ENCODE measurements at places on chromosomes 3 and 15. TPM values are rescaled to one million over a fixed set of nuclear protein-coding genes. Genes with fewer than 3 reads are reported as not detected.

The HIGD2B gene
- polyA plus RNA-seq, result not detected

The BFSP2 gene
- not detected for polyA plus RNA-seq

The CYP19A1 gene
- not detected for polyA plus RNA-seq

The CMTM7 gene
- polyA plus RNA-seq, result 146 TPM

The PLA2G4D gene
- polyA plus RNA-seq, result not detected

The CPN2 gene
- not detected for polyA plus RNA-seq

The CDC25A gene
- 0.39 TPM for polyA plus RNA-seq

The RGMA gene
- polyA plus RNA-seq, result 0.08 TPM

DNA sequence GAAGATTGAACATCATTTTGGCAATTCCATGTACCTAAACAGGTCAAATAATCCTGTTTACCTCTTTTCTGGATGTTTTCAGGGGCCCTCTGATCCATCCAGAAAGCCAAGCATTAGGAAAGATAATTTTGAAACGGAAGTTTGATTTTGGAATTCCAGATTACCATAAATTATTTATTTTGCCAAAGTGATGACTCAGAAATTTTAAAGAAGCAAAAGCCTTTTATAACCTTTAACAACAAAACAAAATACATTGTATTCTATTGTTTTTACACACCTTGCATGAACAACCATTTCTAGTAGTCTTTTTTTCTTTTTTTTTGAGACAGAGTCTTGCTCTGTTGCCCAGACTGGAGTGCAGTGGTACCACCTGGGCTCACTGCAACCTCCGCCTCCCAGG lies 32.0 kb upstream of the INO80 start:
- no peak overlapping the region for H3K4me3 ChIP-seq
- DNase-seq, result no peak
- H3K4me1 ChIP-seq, result no peaks in the 10 kb centered on the region
- no peaks in the 10 kb centered on the region for H3K27me3 ChIP-seq
- no peaks in the 10 kb centered on the region for H3K36me3 ChIP-seq
- H3K27ac ChIP-seq, result no peak overlapping the region

GRCh38 chr3:68817243-68817642 lies 115.1 kb downstream of the TAFA4 start:
- H3K4me3 ChIP-seq, result no peak overlapping the region
- H3K27ac ChIP-seq, result no peak overlapping the region
- no peaks in the 10 kb centered on the region for H3K27me3 ChIP-seq
- no peaks in the 10 kb centered on the region for H3K36me3 ChIP-seq
- DNase-seq, result no peak
- no peaks in the 10 kb centered on the region for H3K4me1 ChIP-seq

DNA sequence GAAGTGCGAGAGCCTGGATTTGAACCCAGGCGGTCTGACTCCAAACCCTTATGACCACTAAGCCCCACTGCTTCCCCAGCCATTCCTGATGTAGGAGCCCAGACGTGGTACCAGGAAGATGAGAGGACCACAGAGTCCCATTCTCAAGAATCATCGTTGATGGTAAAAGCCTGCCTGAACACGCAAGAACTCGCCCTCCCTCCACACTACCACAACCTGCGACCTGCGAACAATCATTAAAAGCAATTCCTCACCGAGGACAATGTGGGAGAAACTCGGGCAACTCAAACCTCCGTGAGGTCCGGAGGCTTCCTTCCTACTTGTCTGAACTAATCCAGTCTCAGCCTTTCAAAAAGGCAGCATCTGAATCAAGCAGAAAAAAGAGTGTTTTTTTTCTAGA lies 10.3 kb downstream of the MAGI1 start:
- H3K4me1 ChIP-seq, result no peaks in the 10 kb centered on the region
- H3K27ac ChIP-seq, result no peak overlapping the region
- no peak for DNase-seq

DNA sequence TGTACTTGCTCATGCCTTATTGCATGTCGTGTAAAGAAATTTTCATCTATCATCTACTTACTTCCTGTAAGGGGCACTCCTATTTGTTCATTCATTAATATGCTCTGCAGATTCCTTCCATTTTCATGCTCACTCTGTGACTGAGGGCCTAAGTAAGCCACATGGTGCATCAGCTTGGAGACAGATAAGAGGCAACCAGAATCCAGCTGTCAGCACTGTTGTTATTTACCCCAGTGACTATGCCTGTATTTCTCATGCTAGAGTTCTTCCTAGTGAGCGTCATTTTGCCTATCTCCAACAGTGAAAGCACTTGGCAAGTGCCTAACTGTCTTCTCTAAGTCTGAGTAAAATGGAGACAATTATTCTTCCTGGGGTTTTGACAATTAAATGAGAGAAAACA lies 124.8 kb upstream of the ABI3BP start:
- H3K27ac ChIP-seq, result no peak overlapping the region
- no peaks in the 10 kb centered on the region for H3K27me3 ChIP-seq
- H3K36me3 ChIP-seq, result no peaks in the 10 kb centered on the region
- no peak overlapping the region for H3K4me3 ChIP-seq

GRCh38 chr15:58329211-58329610 lies 102.6 kb upstream of the LIPC start:
- H3K36me3 ChIP-seq, result no peaks in the 10 kb centered on the region
- H3K4me3 ChIP-seq, result no peak overlapping the region
- no peaks in the 10 kb centered on the region for H3K27me3 ChIP-seq
- H3K27ac ChIP-seq, result no peak overlapping the region
- H3K4me1 ChIP-seq, result peaks cover 55% of the 10 kb centered on the region

DNA sequence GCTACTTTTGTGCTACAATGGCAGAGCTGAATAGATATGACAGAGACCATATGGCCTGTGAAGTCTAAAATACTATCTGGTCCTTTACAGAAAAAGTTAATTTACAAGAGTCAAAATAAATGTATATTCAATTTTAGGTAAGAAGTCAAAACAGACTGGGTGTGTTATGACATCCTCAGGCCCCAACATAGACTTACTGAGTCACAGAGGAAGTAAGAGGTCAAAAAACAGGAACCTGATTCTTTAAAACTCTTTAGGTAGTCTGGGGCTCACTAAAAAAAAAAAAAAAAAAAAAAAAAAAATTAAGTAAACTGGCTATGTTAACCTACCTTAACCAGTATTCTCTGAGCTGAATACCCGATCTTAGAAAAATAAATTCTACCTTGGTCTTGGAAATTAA lies 13.1 kb downstream of the DNAAF4 start:
- H3K4me1 ChIP-seq, result peaks cover 40% of the 10 kb centered on the region
- H3K36me3 ChIP-seq, result no peaks in the 10 kb centered on the region
- peak overlapping the region; percentile 39 for H3K27ac ChIP-seq
- peak; percentile 92 for DNase-seq

DNA sequence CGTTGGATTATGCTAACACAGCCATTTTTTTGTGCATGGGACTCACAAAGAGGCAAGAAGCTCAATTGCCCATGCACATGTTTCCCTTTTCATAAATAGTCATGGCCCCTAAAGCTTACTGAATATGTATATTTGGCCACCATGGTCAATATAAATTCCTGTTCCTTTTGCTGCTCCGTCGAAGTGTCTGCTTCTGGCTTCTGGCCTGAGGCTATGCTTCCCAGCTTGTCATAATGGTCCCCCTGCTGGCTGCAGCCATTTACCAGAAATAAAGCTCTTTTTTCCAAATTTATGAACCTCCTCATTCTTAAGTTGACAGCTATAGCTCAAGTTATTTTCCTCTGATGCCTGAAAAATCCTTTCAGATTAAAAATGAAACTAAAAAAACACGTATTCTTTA lies 602.1 kb downstream of the VGLL3 start:
- no peaks in the 10 kb centered on the region for H3K4me1 ChIP-seq
- H3K27ac ChIP-seq, result no peak overlapping the region
- no peak for DNase-seq
- no peaks in the 10 kb centered on the region for H3K36me3 ChIP-seq
- H3K27me3 ChIP-seq, result no peaks in the 10 kb centered on the region

DNA sequence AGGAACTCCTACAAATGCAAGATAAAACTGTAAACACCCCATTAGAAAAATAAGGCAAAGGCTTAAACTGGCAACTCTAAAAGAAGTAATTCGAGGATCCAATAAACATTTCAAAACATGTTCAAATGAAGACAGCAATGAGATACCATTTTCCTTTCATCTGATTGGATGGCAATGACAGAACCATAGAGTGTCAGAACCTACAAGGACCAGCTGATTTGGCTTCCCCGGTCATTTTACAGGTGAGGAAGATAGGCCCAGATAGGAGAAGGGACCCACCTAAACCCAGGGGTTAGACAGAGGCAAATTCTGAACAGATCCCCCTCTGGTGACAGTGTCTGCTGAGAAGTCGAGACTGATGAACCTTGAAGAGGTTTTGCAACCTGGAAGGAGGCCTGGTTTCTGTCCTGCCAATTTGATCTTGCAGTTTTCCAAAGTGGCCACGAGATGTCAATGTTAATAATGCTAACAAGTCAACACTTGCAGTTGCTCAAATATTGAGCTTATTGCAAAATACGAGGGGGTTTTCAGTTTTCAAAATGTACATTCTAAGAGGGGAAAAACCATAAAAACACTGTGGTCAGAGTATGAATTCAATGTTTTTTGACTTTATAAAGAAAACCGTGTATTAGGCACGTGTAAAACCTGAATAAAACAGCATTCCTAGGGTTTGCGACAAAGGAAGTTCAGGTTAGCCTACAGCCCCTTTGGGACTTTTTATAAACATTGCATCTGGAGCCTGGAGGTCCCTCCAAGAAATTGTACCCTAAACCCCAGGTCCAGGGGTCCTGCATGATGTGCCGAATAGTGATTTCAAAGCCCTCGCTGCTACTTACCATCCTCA lies 21.5 kb downstream of the CFAP161 start:
- no peaks in the 10 kb centered on the region for H3K4me1 ChIP-seq
- H3K27ac ChIP-seq, result no peak overlapping the region
- DNase-seq, result peak; percentile 57
- H3K4me3 ChIP-seq, result no peak overlapping the region
- H3K36me3 ChIP-seq, result no peaks in the 10 kb centered on the region

- no peak for DNase-seq
- H3K4me3 ChIP-seq, result no peak overlapping the region
- H3K27me3 ChIP-seq, result no peaks in the 10 kb centered on the region
- H3K4me1 ChIP-seq, result no peaks in the 10 kb centered on the region
- H3K27ac ChIP-seq, result no peak overlapping the region
Measured at GRCh38 chr3:99199021-99199420, 297.5 kb upstream of the DCBLD2 start.

- DNase-seq, result no peak
- H3K27me3 ChIP-seq, result no peaks in the 10 kb centered on the region
- no peak overlapping the region for H3K4me3 ChIP-seq
Measured at GRCh38 chr3:125003369-125003853, 52.4 kb downstream of the HEG1 start.

GRCh38 chr15:81091889-81092558 lies 42.0 kb upstream of the CFAP161 start:
- peaks cover 5% of the 10 kb centered on the region for H3K27me3 ChIP-seq
- no peak overlapping the region for H3K27ac ChIP-seq
- no peak overlapping the region for H3K4me3 ChIP-seq
- peaks cover 7% of the 10 kb centered on the region for H3K4me1 ChIP-seq
- H3K36me3 ChIP-seq, result no peaks in the 10 kb centered on the region
- DNase-seq, result peak; percentile 14

- peak overlapping the region; percentile 48 for H3K4me3 ChIP-seq
- peaks cover 55% of the 10 kb centered on the region for H3K36me3 ChIP-seq
- H3K27ac ChIP-seq, result peak overlapping the region; percentile 99
- H3K4me1 ChIP-seq, result peaks cover 62% of the 10 kb centered on the region
Measured at GRCh38 chr3:48472673-48472922, 26.1 kb downstream of the ATRIP start.

- H3K27me3 ChIP-seq, result no peaks in the 10 kb centered on the region
- no peak for DNase-seq
- H3K36me3 ChIP-seq, result no peaks in the 10 kb centered on the region
- H3K27ac ChIP-seq, result no peak overlapping the region
- no peaks in the 10 kb centered on the region for H3K4me1 ChIP-seq
Measured at GRCh38 chr15:63915209-63915872, 81.6 kb upstream of the HERC1 start.

GRCh38 chr15:42274702-42274989 lies 1.4 kb upstream of the TMEM87A start:
- H3K4me3 ChIP-seq, result peak overlapping the region; percentile 78
- H3K27ac ChIP-seq, result peak overlapping the region; percentile 91
- peaks cover 17% of the 10 kb centered on the region for H3K36me3 ChIP-seq
- H3K4me1 ChIP-seq, result peaks cover 44% of the 10 kb centered on the region
- H3K27me3 ChIP-seq, result no peaks in the 10 kb centered on the region
- DNase-seq, result no peak

DNA sequence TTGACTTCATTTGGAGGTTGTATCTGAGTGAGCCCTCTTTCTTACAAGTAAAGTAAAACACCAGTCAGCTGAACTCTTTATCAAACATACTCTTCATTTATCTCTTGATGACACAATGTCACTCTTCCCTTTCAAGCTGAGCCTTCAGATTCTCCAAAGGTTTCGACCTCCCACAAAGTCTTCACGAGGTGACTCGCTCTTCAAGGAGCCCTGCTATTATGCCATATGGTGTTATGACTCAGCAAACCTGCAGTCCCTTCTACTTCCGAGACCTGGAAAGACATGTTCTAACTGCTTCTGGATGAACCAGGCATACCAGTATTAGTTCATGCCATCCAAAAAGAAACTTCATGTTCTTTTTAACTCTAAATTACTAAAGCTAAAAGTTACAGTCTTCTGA lies 23.1 kb downstream of the AADAC start:
- H3K27me3 ChIP-seq, result no peaks in the 10 kb centered on the region
- H3K4me3 ChIP-seq, result no peak overlapping the region
- no peak overlapping the region for H3K27ac ChIP-seq

- no peaks in the 10 kb centered on the region for H3K36me3 ChIP-seq
- no peak overlapping the region for H3K27ac ChIP-seq
- no peaks in the 10 kb centered on the region for H3K27me3 ChIP-seq
- no peak overlapping the region for H3K4me3 ChIP-seq
- no peak for DNase-seq
Measured at GRCh38 chr3:127867986-127868385, 45.7 kb upstream of the MGLL start.

DNA sequence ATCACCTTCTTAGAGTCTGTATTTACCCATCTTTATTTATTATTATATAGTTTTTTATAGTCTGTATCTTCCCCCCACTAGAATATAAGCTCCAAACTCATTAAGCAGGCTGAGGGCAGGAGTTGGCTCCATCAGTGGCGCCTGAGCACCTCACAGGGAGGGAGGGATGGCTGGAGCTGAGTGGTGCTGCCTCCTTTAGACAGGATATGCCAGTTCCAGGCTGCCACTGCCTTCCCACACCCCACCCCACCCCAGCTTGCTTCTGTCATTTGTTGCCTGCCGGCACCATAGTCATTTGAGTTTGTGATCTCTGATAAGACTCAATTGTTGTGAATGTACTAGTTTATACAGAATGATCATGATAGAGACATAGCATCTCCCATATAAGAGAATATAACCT lies 85.5 kb downstream of the KLHL25 start:
- no peak overlapping the region for H3K4me3 ChIP-seq
- H3K36me3 ChIP-seq, result peaks cover 83% of the 10 kb centered on the region
- H3K27ac ChIP-seq, result no peak overlapping the region
- H3K27me3 ChIP-seq, result no peaks in the 10 kb centered on the region
- no peak for DNase-seq

DNA sequence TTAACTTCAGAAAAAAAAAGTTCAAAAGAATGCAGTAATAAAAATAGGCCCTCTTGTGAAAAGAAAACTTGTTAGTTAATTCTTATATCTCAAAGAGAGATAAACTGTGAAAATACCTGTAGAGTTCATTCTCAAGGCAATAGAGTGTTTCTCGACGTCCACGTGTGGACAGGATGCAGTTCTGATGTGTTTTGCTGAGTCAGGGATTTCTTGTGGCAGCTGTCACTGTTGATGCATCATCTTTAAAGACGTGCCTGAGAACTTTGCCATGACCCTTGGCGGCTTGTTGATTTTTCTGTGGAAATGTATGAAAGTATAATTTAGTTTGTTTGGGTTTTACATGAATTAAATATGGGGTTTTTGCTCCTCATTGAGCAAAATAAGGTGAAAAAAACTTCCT lies 702.2 kb downstream of the NLGN1 start:
- no peaks in the 10 kb centered on the region for H3K27me3 ChIP-seq
- H3K4me1 ChIP-seq, result no peaks in the 10 kb centered on the region
- no peak overlapping the region for H3K27ac ChIP-seq
- H3K4me3 ChIP-seq, result no peak overlapping the region
- no peaks in the 10 kb centered on the region for H3K36me3 ChIP-seq

All from CD14-positive monocyte (primary cell).